ENCODE measurements at places on chromosomes 6 and 20.
A peak's percentile ranks its signal among the peaks of the same experiment; 100 is the strongest.

- DNase-seq, result peak; percentile 67
Measured at GRCh38 chr6:29627755-29628418, 5.1 kb downstream of the GABBR1 start.

DNA sequence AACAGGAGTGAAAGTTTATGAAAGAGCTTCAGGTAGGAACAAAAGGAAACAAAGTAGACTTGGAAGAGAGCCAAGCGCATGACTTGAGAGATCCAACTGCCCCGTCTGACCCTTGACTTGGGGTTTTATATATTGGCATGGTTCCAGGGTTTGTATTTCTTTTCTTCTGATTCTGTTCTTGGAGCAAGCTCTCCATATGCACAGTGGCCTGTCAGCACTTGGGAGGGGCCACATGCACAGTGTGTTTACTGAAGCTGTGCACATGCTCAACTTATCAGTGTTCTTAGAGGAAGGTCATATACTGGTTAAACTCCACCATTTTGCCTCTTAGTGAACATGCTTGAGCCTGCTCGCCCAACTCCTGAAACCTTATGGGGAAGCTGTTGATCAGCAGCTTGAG, 953.7 kb downstream of the TFAP2A start:
- DNase-seq, result no peak

DNA sequence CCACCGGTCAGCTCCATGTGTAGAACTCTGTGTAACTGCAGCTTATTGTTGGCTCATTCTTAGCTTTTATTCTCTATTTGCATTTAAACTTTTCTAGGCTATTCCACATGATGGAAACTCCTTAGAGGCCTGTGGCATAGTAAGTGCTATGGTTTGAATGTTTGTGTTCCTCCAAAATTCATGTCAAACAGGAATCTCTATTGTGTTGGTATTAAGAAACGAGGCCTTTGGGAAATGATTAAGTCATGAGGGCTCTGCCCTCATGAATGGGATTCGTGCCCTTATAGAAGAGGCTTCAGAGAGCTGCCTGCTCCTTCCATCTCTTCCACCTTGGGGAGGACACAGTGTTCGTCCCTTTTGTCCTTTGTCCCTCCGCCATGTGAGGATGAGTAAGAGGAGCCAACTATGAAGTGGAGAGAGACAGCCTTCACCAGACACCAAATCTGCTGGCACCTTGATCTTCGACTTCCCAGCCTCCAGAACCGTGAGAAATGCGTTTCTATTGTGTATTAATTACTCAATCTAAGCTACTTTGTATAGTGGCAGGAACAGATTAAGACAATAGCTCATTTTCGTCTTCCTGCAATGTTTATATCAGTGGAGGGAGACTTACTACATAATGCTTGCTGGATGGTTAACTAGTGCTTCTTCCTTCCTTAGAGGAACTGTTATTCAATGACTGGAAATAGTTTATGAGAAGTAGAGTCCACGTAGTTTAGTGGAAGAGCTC, 361.1 kb downstream of the FARS2 start:
- DNase-seq, result no peak

- DNase-seq, result no peak
Measured at GRCh38 chr6:42729731-42730130, 7.3 kb upstream of the PRPH2 start.

GRCh38 chr20:4089756-4090487, 74.6 kb upstream of the RNF24 start:
- DNase-seq, result no peak

GRCh38 chr6:159582736-159583135, 110.3 kb downstream of the SOD2 start:
- no peak for DNase-seq

DNA sequence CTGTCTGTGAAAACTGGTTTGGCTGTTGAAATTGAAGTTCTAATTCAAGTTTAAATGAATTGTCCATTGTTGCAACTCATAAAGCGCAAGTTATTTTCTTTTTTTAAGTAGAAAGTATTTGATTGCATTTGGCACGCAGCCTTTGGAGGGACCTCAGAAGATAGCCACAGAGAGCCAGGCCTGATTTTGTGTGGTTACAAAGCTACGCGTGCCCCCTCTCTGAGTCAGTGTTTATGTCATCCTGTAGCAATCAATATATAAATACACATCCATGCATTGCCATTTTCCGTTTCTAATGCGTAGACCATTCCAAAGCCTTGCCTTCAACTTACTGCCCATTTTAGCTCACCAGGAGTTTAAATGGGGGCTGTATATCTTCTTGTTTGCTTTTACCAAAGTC, 173.2 kb downstream of the TMEM242 start:
- no peak for DNase-seq

DNA sequence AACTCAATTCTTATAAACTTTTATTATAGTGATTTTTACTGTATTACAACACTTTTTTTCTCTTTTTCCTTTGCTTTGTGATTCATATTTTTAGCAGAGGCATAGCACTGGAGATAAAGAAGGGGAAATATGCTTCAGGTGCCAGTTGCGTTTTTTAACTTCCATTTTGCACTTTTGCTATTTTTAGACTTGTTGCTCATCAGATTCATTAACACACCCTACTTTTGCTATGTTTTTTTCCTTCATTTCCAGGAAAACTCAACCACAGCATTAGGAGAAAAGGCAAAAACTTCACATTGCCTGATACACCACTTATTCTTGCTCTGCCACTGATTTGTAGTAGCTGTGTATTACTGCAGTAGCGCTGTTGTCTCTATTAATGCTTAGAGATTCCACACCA, 8.0 kb upstream of the TMEM30A start:
- no peak for DNase-seq

GRCh38 chr6:30844118-30844535, 40.2 kb upstream of the DDR1 start:
- DNase-seq, result no peak

GRCh38 chr6:12245763-12246718, 44.1 kb upstream of the EDN1 start:
- no peak for DNase-seq

- DNase-seq, result no peak
Measured at GRCh38 chr6:141548966-141549365, 583.8 kb upstream of the GJE1 start.

DNA sequence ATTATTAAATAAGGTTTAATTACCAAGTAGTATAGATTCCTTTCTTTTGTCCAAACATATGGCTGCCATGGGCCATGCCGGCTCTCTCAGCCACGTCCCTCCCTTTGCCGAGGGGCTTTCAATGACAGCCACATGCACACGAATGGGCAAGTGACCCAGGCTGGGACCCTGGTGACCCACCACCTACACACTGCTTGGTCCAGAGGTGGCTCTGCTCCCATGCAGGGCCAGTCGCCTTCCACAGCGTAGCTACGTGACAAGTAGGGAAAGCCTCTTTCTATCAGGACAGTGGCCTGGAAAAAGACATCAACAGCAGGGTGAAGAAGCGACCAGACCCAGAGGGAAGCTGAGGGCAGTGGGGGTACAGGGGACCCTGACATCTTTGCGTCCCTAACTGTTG, 152.8 kb upstream of the CST7 start:
- DNase-seq, result no peak

DNA sequence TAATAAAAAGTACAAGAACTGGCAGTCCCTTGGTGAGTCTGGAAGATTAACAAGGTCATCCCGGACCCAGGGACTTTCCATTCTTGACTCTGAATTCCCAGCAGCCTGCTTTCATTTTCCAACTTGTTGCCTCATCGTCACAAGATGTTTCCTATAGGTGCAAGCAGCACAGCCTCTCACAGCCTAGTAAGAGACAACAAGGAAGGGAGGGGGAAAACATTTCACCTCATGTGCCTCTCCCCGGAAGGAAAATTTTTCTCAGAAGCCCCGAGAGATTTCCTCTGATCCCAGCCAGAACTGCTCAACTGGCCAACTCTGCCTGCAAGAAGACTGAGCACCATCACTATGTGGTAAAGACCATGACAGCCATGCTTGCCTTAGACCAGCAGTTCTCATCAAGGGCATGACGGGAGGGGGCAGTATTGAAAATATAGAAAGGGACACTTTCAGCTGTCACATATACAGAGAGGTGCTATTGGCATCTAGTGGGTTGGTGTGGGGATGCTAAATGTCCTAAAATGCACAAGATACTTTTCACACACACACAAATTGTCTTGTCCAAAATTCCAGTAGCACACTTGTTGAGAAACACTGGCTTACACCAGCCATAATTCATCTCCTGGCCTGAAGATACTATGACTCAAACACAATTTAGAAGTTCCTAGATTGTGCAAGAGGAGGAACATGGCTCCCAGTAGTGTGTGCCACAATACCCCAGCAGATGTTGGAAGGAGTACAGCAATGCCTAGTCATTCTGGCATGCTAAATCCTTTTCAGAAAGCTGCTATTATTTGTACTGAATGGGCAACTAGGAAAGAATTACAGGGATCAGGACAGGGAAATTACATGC, 10.8 kb upstream of the WTAP start:
- DNase-seq, result no peak

DNA sequence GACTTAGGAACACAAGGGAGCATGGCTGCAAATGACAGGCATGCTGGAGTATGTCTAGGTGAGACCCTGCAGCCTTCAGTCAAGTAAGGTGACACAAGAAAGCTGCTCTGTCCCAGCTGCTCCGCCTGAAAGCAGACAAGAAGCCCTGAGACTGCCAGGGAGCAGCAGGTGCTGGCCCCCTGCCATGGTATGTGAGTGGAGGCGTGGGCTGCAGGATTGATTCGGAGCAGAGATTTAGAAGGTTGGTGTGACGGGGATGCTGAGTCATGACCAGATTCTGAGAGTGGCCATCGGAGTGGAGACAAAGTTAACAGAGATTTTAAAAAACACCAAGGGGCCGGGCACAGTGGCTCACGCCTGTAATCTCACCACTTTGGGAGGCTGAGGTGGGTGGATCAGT, 17.8 kb downstream of the LRP11 start:
- DNase-seq, result no peak

- DNase-seq, result no peak
Measured at GRCh38 chr6:151869787-151870186, 62.3 kb downstream of the ESR1 start.

- no peak for DNase-seq
Measured at GRCh38 chr6:99745651-99746050, 139.0 kb downstream of the PRDM13 start.

DNA sequence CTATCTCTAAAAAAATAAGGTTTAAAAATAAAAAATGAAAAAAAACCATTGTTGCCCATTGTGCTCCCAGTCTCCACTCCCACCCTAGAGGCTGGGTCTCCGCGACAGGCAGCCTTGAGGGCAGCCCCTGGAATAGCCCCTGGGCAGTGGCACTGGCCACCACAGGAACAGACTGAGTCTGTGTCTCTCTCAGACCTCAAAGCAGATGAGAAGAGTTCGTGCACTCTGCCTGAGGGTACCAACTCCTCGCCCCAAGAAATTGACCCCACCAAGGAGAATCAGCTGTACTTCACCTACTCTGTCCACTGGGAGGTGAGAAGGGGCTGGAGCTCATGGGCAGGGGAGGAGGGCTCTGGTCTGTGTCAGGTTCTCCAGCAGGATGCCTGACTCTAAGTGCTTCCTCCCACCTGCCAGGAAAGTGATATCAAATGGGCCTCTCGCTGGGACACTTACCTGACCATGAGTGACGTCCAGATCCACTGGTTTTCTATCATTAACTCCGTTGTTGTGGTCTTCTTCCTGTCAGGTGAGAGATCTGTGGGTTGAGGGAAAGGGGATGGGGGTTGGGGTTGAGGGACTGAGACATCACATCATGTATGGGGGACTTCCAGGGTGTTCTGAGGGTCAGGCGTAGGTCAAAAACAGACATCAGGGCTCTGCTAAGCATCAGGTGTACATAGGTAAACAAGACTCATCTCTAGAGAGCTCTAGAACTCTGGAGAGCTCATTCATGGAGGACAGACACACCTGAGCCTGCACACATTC, 35.6 kb downstream of the TM9SF4 start:
- DNase-seq, result no peak

- DNase-seq, result no peak
Measured at GRCh38 chr6:112039431-112039770, 14.5 kb upstream of the CCN6 start.

GRCh38 chr20:47351643-47352331, 4.7 kb downstream of the ZMYND8 start:
- DNase-seq, result no peak

GRCh38 chr6:134147034-134147533, 94.7 kb upstream of the SLC2A12 start:
- no peak for DNase-seq

DNA sequence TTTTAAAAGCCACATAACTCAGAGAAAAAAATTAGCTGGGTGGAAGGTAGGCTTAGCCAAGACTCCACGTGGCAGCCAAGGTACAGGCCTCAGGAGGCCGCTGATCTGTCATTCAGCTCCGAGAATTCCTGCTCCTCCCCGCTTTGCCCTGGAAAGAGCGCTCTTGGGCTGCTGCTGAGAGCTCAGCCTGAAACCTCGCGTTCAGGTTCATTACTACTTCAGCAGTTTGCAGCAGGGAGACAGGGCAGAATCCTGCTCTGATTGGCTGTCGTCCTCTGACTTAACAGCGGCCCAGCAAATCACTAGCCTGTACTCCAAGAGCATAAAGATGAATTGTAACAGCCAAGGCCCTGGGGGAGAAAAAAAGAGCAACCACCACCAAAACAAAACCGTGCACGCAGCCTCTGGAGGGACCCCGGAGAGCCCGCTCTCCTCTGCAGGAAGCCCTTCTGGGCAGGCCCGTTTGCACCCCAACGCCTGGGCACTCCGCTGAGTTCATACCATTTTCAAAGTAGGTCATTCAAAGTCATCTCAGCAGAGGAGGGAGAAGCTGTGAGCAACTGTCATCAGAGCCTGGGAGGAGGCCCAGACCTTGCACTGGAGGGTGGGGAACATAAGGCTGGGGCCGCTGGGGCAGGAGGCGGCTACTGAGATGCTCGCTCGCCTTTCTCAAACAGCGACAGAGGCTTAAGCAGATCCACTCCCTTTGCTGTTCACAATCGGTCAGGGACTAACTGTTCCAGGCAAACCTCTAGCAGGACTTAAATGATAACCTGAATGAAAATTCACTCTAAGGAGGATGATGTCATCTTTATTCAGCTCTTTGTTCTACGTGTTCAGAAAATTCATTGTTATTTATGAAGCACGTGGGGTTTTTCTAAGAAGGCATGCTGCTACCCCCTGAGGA, 42.3 kb upstream of the ATXN1 start:
- no peak for DNase-seq

GRCh38 chr6:158018041-158018771, 36.5 kb downstream of the SYNJ2 start:
- no peak for DNase-seq

GRCh38 chr6:156126535-156126934, 650.6 kb upstream of the ARID1B start:
- DNase-seq, result no peak

DNA sequence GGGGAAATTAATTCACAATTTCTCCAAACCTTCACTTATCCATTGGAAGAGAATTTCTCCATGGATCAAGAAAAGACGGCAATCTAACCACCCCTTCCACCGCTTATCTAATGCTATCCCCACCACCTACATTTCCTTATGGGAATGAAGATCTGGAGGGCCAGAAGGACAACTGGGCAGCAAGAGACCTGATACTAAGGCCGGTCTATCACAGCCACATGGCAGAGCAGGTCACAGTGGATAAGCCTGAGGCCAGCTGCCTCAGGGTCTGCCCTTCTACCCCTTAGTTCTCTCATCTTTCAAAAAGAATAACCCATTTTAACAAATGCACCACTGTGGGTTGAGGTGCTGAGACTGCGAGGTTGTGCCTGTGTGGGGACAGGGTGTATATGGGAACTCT, 37.1 kb downstream of the MAN1A1 start:
- DNase-seq, result no peak

Data from CD4-positive, alpha-beta T cell (primary cell).